ENCODE measurements at places on chromosomes 5 and 9.
A peak's percentile ranks its signal among the peaks of the same experiment; 100 is the strongest.

GRCh38 chr5:74957029-74957784 is 91.0 kb upstream of the FAM169A start:
- no peak for DNase-seq

- DNase-seq: no peak
Measured at GRCh38 chr5:145737578-145737977, 97.6 kb downstream of the PRELID2 start.

GRCh38 chr5:95029569-95030366 is 255.1 kb downstream of the MCTP1 start:
- DNase-seq: peak; percentile 8

- DNase-seq: no peak
Measured at GRCh38 chr9:115553060-115553773, 435.3 kb upstream of the TNC start.

Measured in RWPE1 (cell line).